T-helper 2 cell treated with Interferon-gamma antibody and Interleukin-4, amounts not matched to agents 5 μg/mL and 100 μg/mL, for 36 hours (primary cell): ENCODE measurements at places on chromosomes 11 and 22.

- no peak for DNase-seq
These were observed 22.5 kb downstream of the P4HA3 start for GRCh38 chr11:74288911-74289310.

- DNase-seq: no peak
These were observed 6.7 kb downstream of the CARD18 start for GRCh38 chr11:105132716-105133511.

GRCh38 chr11:62400760-62401159 is 18.1 kb upstream of the SCGB1A1 start:
- no peak for DNase-seq

GRCh38 chr11:95487391-95487790 is 256.4 kb upstream of the SESN3 start:
- peak; percentile 14 for DNase-seq

GRCh38 chr11:31529701-31530100 is 20.1 kb downstream of the ELP4 start:
- DNase-seq: no peak

DNA sequence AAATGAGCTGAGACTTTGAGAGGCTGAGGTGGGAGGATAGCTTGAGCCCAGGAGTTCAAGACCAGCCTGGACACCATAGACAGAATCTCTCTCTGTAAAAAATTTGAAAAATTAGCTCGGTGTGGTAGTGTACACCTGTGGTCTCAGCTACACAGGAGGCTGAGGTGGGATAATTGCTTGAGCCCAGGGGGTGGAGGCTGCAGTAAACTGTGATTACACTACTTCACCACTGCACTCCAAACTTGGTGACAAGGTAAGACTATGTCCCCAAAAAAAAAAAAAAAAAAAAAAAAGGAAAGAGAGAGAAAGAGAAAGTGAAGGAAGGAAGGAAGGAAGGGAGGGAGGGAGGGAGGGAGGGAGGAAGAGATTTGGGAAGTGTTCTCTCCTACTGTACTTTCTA is 25.3 kb downstream of the RRP8 start:
- no peak for DNase-seq

DNA sequence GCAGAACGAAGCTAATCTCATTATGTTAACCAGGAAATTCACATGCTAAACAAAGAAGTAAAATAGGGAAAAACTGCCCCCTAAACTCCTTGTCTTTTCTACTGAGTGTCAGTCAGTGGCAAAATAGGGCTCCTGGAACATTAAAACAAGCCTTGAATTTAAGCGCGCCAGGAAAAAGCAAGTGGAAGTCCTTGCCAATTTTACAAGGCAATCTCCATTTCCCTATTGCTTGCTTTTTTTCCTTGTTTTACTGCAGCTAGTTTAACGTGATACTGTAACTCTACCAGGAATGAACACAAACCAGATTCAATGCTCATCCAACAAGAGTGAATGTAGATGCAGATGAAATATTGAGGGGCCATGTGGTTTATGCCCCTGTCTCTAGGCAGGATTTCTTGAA is 28.1 kb upstream of the KIRREL3 start:
- no peak for DNase-seq

- DNase-seq: no peak
These were observed 105.4 kb downstream of the TTC28 start for GRCh38 chr22:28574159-28574788.

GRCh38 chr11:26916805-26917204 is 77.1 kb upstream of the FIBIN start:
- DNase-seq: no peak
